ENCODE measurements at places on chromosomes 4 and X.
A peak's percentile ranks its signal among the peaks of the same experiment; 100 is the strongest.

DNA sequence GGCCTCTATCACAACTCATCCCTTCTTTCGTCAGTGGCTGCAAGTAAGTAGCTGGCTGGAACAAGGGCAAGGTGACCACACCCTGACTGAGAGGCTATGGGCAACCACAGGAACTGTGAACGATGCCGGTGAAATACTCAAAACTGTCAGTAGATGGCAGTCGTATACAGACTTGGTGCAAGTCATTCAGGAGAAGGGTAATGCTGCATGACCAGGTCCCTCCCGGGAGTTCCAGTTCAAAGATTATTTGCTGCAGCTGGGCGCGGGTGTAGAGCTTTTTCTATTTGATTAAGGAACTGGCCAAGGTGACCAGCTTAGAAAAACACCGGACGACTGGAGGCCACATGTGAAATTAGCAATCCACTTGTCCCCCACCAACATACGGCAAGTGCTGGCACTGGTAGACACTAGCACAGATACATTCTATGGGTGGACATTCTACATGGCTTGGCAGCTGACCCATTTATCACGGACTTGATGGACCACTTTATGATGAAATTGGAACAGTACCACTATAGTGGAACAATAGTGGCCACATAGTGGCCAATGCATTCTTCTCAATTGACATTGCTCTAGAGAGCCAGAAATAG is 726.6 kb downstream of the TRAM1L1 start:
- peak; percentile 37 for DNase-seq

DNA sequence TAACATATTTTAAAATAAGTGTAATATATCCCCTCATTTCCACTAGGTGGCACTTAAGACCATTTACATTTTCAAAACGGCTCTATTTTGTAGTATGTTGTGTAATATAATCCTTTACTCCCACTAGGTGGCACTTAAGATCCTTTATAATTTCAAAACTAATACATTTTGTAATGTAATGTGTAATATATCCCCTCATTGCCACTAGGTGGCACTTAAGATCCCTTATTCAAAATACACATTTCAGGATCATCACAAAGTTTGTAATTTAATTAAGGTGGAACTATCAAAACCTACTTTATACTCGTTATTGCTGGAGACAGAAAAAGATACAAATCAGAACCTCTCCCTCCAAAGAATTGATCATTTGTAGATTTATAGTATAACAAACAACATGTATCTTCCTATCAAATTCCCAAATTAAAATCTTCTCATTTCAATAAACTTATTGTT is 132.5 kb downstream of the ARHGAP6 start:
- no peak for DNase-seq

- no peak for DNase-seq
Observed at GRCh38 chr4:138910914-138911336, 104.7 kb upstream of the NOCT start.

DNA sequence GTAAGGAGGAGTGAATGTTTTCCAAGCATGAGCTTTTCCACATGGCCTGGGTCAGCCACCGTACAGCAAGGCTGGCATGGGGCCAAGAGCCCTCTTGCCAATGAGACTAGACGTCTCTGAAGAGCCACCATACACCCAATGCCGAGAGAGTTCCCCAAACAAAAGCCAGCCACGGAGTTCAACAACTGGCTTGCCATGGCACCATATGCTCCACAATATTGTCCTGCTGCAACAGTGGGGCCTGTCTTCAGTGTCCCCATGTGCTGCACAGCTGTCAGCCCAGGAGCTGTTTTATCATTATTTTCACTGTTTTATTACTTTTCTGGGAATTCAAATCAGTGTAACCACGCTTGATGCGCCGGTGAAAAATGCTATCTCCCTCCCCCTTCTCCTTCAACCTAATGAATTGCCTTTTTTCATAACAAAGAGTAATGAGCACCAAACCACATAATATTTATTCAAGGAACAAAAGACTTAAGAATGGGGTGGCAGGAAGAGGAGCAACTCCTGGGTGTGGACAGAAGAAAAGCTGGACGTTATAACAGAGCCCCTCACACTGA is 18.4 kb downstream of the MAML3 start:
- no peak for DNase-seq

DNA sequence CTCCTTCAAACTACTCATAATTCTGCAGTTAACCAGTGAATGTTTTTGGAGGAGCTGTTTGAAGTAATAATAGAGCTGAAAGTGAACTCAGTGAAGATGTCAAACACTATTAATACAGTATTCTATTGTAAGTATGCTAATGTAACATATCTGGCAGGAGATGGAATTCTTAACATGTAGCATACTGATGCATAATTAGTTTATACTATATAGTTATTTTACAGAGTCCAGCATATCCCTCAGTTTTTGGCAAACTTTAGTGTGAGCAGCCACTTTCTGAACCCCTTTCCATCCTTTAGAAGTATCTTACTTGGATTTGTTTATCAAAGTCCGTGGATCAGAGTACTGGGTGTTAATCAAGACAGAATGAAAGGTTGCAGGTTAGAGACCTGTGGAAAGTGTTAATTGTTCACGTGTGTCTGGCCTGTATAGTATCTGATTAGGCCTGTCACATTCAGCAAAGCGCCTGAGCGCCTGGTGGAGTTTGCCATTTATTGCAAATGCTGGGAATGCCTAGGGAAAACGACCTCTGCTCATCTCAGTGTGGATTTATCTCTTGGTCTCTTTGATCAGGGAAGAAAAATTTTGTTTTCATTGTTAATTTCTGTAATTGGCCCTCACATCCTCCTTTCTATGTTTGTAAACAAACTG is 251.7 kb upstream of the MAD2L1 start:
- DNase-seq = no peak

DNA sequence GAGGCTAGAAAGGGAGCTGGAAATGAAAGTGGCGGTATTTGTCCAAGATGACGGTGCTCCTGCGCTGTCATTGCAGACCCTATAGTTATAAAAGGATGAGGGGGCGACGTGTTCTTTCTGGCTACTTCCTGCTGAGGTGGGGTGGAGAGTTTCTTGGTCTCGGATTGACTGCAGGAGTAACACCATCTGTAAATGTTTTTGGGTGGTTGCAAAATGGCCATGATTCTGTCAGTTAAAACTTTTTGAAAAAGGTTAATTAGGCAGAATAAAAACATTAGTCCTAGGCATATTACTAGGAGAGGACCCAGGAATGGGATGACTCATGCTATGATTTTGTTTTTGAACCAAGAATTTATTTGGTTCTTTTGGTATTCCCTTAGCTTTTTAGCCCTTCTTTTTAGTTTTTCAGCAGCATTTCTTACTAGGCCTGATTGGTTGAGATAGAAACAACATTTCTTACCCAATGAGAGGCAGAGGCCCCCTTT is 53.1 kb downstream of the USP11 start:
- DNase-seq = no peak
